ENCODE measurements at places on chromosomes 4 and X.

GRCh38 chr4:126761947-126762662 is 870.7 kb upstream of the INTU start:
- no peak for DNase-seq

DNA sequence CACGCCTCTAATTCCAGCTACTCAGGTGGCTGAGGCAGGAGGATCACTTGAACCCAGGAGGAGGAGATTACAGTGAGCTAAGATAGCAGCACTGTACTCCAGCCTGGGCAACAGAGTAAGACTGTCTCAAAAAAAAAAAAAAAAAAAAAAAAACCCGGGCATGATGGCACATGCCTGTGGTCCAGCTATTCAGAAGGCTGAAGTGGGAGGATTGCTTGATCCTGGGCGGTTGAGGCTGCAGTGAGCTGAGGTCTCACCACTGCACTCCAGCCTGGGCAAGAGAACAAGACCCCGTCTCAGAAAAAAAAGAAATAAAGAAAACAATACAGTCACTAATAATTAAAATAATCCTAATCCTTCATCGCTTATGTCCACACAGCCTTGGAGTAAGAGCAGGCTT is 68.1 kb downstream of the APBB2 start:
- no peak for DNase-seq

DNA sequence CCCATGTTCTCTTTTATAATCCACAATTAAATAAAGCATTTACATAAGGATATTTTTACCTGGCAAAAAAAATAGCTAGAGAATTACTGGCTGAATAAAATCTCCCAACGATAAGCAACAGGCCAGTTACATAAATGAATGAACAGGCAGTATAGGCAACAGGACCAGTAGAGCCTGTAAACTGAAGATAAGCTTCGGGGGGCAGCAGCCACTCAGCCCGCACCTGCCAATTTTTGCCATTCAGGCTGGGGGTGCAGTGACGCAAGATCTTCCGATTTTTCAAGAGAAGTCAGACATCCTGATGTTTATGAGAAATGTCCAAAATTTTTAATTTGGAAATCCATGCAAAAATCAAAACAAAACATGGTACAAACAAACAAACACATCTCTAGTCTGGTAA is 49.0 kb upstream of the CDKN2AIP start:
- no peak for DNase-seq

GRCh38 chr4:78480286-78480685 is 71.3 kb upstream of the ANXA3 start:
- DNase-seq: no peak

GRCh38 chrX:43087830-43088229 is 309.9 kb upstream of the PPP1R2C start:
- no peak for DNase-seq

DNA sequence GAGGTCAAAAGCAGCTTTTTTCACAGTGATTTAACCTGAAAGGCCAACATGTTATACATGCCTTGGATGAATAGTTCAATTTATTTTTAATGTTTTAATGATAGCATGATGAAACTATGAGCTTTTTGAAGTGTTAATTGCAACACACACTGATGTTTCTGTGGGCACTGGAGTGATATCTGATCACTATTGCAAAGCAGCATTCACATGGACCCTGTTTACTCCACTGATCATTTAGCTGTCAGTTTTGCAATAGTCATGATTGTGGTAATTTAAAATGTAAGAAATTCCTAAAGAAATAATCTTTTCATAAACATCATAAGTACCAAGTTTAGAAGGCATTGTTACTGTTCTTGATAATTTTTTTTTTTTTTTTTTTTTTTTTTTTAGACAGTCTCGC is 74.1 kb downstream of the ARSJ start:
- DNase-seq: no peak

- DNase-seq: no peak
Observed at GRCh38 chr4:59994118-59994517, 1206.0 kb upstream of the ADGRL3 start.

- DNase-seq: no peak
Observed at GRCh38 chr4:124203613-124204238, 508.8 kb downstream of the ANKRD50 start.

Measured in stimulated activated CD4-positive, alpha-beta T cell treated with anti-CD3 and anti-CD28 coated beads, Interleukin-2, amount 100 ng/mL, for 48 hours (primary cell).